Substantia nigra (tissue), 51 donors: ENCODE measurements at places on chromosomes 1 and 21.

GRCh38 chr1:150371110-150371509 lies 7.2 kb downstream of the RPRD2 start:
- DNase-seq, result no peak

DNA sequence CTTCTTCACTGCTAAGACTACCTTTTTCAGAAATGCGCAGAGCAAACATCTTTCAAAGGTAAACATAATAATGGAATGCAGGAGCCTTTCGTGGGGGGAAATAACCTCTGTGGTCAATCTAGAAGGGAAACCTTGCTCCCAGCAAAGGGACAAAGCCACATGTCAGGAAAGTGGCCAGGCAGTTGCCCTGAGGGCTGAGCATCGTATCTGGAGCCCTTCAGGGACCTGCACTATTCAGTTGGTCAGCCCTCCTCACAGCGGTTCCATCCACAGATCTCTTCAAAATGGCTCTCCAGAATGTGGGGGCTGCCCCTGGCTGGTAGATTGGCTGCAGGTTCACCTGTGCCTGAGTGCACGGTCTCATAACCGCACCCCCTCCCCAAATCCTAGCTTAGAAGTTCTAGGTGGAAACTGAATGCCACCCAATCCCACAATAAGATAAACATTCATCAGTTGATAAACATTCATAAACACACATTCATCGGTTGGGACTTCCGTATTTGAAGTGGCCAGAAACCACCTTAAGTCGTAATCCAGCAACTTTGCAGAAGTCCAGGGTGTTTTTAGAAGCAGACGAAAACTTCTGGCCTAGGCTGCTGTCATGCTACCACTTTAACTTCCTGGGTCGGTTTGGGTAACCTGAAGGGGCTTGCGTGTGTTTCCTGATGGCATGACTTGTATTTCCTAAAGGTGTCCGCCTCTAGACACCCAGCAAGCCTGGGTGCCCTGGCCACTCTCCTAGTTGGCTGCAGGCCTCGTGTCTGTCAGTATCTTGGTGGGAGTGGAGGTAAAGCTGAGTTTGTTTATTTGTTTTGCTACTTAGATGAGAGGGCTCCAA lies 50.5 kb downstream of the RASSF5 start:
- peak; percentile 26 for DNase-seq

DNA sequence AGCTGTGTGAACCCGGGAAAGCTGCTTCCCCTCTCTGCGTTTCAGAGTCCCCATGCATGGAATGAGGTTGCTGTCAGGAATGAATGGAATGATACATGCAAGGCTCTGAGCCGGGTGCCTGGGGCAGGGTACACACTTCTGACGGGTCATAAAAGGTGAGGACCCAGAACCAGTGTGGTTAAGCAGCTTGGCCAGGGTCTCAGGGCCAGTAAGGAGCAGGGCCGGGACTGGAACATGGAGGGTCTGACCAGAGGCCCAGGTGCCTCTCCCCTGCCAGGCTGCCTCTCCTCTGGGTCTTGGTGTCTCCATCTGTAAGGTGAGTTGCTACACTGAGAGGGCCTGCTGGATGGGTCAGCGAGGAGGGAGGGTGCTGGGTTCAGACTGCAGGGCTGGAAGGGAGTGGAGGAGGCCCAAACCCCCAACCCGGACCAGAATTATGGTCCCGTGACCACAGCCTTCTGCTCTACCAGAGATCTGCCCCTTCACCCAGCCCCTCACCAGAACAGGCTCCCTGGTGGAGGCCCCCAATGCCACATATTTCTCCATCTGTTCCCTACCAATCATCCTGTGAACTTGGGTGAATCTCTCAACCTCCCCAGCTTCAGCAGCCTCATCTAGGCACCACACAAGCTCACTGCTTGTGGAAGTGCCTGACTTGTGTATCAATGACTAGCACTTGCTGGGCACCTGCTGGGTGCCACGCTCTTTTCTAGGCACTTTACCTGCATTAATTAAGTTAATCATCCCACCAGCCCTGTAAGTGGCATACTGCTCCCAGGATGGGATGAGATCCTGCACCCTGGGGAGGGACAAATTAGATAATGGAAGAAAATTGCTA lies 16.2 kb upstream of the LRP8 start:
- DNase-seq, result no peak

GRCh38 chr1:56910441-56910985 lies 55.3 kb downstream of the C8B start:
- no peak for DNase-seq

GRCh38 chr1:47433477-47434050 lies 4.3 kb upstream of the FOXD2 start:
- DNase-seq, result no peak

DNA sequence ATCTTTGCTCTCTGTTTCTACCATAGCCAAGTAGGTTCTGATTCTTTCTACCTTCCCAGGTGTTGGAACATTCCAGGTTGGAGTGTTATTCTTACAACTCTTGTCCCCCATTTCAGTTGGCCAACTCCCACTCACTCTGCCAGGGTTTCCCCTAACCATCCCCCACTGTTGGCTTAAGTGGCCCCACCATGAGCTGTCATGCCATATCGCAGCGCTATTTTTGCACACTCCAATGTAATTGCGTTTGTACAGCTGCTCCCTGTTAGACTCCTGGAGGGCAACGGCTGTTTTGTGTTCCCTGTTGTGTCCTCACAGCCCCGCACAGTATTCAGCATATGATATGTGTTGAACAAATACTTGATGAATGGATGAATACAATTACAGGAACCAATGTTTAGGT lies 117.7 kb upstream of the ETS2 start:
- no peak for DNase-seq

DNA sequence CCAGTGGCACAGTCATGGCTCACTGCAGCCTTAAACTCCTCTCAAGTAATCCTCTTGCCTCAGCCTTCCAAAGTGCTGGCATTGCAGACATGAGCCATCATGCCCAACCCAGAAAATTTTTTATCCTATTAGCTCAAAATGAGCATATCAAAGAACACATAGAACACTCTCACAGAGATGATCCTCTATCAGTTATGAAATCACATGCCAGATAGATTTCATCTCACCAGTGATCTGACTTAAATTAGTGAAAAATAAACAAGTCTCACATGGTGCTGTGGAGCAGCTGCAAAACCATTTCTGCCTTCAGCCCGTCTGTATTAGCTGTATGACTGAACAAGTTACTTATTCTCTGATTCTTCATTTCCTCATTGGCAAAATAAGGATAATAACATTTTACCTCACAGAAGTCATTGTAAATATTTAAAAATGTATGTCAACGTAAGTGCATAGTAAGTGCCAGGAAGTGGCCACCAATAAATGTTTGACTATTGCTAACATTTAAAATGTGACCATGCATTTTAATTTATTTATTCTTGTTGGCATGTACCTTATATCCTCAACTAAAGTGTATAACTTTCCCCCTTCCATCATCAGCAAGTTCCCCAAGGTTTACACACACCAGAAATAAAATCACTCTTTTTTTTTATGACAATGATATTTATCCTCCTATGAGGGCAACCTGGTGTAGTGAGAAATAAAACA lies 29.0 kb upstream of the SLC19A2 start:
- DNase-seq, result no peak

DNA sequence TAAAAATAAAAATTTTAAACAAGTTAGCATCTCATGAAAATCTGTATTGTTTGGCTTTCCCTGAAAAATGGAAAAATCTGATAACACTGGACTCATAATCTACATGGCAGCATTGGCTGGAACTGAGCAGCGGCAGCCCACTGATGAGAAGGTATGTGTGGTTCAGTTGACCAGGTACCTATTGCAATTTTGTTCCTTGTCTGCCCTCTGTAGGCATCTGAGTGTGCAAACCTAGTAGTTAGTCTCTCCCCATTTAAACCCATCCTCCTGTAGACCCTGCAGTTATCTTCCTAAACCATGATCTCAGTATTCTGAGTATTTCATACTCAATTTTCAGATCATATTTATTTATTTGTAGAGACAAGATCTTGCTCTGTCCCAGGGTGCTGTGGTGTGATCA lies 59.4 kb upstream of the SERBP1 start:
- DNase-seq, result no peak

DNA sequence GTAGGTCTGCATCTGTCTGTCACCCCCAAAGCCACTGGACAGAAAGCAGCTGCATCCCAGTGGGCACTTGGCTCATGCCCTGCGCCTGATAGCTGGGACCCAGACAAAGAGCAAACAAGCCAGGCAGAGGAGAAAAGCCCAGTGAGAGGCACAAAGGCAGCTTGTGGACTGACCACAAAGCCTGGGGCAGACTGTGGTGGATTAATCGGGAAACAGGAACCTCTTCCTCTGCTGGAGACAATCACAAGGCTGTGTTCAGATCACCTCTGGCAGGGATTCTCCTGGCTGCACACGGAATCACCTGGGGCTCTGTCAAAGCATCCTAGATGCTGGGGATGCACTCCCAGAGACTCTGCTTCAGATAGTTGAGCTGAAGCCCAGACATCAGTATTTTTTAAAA lies 15.2 kb upstream of the GJB5 start:
- DNase-seq, result no peak

DNA sequence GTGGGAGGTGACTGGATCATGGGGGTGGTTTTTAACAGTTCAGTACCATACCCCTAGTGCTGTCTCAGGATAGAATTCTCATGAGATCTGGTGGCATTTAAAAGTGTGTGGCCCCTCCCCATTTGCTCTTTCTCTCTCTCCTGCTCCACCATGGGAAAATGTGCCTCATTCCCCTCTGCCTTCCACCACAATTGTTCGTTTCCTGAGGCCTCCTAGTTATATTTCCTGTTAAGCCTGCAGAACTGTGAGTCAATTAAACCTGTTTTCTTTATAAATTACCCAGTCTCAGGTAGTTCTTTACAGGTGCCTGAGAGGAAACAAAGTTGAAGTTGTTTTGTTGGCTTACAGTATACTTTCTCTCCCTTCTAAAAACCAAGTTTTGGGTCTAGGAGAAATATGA lies 23.1 kb upstream of the SLC22A15 start:
- no peak for DNase-seq

DNA sequence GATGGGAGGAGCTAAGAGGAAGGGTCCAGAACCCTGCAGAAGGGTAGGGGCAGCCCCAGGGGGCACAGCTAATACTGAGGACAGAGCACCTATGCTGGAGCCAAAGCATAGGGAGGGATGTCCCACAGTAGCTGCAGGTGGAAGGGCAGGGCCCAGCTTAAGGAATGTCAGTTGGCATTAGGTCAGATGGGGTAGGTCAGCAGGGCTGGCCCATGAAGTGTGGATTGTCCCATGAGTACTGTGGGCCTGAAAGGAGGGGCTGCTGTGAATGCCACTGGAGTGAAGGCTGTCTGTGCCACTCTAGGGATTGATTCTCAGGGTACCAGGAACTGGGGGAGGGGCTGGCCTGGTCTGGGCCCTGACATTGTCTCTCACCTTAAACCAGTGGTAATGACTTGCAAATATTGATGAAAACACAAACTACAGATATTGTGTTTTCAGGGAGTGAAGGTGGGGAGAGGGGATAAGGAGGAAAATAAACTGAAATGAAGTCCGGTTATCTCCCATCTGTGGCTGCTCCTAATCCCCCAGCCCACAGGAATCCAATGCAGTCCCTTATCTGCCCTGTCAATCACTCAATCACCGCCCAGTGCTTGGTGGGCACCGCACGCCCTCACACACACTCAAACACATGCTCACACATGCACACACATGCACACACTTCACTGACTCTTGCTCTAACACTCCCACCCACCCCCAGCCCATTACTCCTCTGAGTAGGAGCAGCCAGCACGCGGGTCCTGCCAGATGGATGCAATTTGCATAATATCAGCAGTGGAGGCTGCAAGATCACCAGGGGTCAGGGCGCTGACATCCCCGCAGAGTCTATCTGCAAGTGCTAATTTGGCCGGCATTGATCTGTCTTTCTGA lies 27.8 kb downstream of the DMAP1 start:
- no peak for DNase-seq

DNA sequence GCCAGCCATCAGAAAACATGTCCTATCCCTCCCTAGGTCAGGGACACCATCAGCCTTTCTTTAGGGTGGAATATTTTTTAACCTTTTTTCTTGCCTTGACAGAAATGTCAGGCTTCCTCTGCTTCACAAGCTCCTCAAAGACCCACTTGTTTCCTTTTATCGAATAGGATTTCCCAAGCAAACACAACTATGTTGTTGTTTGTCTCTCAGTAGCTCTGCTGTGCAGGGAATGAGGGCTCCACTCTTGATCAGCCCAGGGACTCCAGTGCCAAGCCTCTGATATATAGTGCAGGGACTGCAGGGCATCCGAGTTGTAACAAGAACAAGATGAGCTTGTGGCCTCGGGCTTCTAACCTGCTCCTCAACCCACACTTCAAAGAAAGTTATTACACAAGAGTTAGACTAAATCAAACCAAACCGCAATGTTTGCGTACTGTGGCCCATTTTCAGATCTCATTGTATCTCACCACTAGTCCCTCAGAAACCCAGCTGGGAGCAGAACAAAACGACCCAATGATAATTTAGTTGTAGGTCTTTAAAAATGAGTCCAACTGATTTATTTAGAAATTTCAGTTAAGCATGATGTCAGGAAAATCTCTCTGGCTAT lies 108.1 kb downstream of the ATG4C start:
- no peak for DNase-seq

DNA sequence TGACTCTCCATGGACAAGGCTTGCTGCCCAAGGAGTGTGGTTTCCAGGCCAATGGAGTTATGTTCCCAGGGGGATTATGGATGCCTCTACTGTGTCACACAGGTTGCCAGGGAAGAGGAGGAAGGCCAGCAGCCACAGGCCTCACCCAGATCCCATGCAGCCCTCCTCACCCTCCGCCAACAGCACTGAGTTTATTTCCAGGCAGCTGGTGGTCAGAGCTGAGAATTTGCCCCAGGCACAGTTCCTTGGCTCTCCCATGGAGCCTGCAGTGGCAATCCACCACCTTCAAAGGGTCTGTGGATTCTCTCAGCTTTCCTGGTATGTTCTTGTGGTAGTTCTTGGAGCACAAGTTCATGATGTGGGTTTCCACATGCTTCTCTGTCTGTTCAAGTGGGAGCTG lies 79.2 kb downstream of the NTNG1 start:
- DNase-seq, result no peak

DNA sequence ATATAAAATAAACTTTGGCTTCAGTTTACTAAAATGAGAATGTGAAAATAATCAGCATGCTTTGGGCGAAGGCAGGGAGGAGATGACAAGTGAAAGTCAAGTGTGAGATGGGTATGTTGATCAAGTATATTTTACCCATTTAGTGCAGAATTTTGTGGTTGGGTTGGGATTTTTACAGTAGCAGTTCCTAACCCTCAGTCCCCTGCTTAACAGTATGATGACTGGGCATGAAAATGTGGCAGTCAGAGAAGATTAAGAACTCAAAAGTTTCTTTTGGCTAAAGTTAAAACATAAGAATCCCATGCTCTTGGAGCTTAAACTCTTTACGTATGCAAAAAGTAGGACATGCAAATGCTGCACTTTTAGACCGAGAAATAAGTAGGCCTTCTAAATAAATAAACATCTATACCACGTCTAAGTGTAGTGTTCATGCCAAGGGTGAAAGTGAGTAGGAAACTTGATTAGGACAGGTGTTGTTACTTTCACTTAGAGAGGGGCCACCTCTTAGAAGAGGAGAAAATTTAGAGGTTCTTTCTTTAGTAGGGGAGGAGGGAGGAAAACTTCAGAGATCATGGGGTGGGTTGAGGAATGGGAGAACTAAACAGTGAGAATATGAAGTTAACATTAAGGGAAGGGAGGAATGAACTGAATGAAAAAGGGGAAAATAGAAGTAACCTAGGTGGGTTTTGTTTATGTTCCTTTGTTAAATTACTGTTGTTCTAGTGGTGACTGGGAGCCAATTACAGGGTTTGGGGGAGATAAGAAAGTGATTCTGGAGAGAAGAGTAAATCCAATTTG lies 127.8 kb downstream of the OSBPL9 start:
- no peak for DNase-seq
